Activated T-helper 17 cell treated with anti-CD3 and anti-CD28 coated beads, Interleukin-2, amount 50 U/mL, for 72 hours (primary cell): ENCODE measurements at places on chromosomes 7 and 10. TPM values are rescaled to one million over a fixed set of nuclear protein-coding genes. Genes with fewer than 3 reads are reported as not detected.

The CAV1 gene
- not detected for total RNA-seq

The PLXDC2 gene
- total RNA-seq: not detected

The HOXA10 gene
- total RNA-seq: not detected

The VSTM4 gene
- total RNA-seq: 0.13 TPM

The MRM2 gene
- total RNA-seq: 40.2 TPM

The PDLIM1 gene
- total RNA-seq: 0.42 TPM

DNA sequence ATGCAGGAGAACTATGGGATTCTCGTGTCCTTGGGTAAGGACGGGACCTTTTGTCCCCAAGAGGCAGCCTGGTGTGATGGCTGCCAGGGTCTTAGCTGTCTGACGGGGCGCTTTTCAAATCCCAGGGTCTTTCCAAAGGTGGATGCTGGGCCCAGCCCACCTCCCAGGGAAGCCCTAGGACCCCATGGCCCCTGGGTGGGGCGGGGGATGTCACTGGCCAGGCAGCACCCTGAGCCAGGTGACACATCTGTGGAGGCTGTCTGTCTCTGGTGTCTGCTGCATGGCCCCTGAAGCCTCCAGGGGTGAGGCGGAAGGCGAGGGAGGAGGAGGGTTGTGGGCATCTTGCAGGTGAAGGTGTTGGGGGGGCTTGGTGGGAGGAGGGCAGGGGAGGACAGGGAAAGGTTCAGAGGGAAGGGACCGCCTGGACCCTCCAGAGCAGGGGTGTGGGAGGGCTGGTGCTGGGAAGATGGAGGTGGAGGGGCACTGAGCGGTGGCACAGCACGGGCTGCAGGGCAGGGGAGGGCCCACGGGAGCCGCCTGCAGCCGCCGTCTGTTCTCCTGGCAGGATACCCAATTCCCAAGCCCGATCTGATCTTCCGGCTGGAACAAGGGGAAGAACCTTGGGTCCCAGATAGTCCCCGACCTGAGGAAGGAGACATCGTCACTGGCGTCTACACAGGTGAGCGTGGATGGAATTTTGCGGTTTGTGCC, 7.0 kb downstream of the ZNF316 start:
- ATAC-seq: no peak

DNA sequence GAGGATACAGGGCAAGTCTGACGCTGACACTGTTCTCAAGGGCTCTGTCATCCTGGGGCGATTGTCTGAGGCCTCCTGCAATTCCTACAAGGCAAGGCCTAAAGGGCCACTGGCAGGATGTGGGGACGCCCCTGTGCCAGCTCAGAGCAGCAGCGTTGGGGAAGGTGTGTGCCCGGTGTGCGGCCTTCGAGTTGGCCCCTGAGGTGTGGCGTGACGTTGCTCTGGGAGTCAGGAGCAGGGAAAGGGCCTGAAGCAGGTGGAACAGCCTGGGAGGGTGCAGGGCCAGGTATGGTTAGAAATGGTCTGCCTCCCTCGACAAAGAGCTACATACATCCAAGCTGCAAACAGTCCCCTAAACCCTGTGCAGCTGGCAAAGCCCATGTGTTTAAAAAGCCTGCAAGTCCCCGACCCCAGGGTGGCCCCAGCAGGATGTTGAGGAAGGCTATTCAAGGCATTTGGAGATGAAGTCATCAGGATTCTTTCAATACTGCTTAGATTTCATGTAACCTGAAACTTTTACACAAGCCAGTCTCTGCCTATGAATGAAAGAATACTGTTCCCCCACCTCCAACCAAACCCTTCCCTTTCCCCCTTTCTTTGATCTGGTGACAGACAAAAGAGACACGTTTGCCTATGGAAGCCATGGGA, 142.5 kb upstream of the TNS3 start:
- no peak for ATAC-seq

GRCh38 chr10:131750973-131751826, 149.6 kb upstream of the PPP2R2D start:
- ATAC-seq: no peak

DNA sequence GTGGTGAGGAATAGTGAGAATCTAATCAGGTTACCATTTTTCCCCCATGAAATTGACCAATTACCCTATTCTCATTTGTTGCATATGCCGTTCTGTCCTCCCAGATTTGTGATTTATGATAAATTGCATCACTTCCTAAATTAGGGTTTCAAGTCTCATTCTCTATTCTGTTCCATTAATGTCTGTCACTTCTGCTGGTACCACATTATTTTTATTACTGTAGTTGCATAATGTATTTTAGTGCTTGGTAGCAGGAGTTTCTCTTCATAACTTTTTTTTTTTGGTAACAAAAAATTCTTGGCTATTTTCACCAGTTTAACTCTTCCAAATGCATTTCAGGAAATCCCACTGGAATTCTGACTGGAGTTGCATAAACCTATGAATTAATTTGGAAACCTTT, 44.0 kb upstream of the FAM133B start:
- ATAC-seq: no peak

DNA sequence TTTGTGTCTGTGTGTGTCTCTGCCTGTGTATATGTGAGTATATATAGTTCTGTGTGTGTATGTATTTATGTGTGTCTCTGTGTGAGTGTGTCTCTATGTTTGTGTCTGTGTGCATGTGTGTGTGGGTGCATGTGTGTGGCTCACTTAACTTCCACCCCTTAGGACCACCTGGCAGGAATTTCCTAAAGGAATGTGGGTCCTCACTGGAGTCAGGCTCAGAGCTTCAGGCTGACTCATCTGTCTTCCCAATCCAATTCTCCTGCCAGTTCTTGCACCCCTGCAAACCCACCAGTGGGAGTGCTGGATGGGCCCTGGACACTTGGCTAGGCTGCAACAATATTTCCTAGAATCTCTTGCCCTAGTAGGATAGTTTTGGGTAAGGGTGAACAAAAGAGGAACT, 70.2 kb upstream of the GRB10 start:
- no peak for ATAC-seq
